Naive B cell (primary cell): ENCODE measurements at places on chromosomes 7 and 10. TPM values are rescaled to one million over a fixed set of nuclear protein-coding genes. Genes with fewer than 3 reads are reported as not detected.

GRCh38 chr7:67821116-67821515, 824.5 kb downstream of the TYW1 start:
- H3K36me3 ChIP-seq: no peaks in the 10 kb centered on the region
- no peaks in the 10 kb centered on the region for H3K4me1 ChIP-seq
- no peak overlapping the region for H3K4me3 ChIP-seq
- H3K27ac ChIP-seq: no peak overlapping the region

DNA sequence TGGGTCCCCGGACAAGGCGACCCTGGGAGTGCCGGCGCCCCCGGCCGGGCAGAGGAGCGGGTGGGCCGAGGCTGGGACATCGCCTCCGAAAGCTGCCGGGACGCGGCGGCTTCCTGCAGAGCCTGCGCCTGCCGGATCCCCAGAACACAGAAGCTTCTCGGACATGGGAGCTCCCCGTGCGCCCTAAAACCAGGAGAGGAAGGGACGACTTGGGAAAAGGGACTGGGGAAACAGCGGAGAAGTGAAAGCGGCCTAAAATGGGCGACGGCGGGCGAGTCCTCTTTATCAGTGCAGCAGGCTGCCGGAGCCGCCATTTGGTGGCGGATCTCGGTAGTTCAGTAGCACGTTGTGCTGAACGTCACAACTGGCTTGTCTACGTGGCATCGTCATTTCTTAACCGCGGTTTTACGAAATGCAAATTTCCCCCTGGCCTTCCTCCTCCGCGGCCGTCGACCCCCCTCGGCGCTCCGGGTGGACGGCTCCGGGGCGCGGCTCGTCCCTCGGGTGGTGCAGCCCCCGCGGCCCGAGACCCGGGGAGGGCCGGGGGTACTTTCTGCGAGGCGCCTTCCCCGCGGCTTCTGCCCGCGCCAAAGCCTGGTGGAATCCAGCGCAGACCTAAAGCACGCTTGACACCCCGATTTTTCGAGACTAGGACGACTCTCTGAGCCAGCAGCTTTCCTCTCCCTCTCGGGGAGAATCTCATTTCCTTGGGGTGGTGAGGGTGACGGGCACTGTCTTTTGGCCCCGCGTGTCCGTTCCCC, 9.9 kb upstream of the SPAG6 start:
- peak; percentile 81 for DNase-seq
- peak overlapping the region; percentile 97 for H3K27ac ChIP-seq
- peaks cover 32% of the 10 kb centered on the region for H3K27me3 ChIP-seq
- peak overlapping the region; percentile 94 for H3K4me3 ChIP-seq

NHLRC2 gene
- polyA plus RNA-seq: 17.5 TPM

DNA sequence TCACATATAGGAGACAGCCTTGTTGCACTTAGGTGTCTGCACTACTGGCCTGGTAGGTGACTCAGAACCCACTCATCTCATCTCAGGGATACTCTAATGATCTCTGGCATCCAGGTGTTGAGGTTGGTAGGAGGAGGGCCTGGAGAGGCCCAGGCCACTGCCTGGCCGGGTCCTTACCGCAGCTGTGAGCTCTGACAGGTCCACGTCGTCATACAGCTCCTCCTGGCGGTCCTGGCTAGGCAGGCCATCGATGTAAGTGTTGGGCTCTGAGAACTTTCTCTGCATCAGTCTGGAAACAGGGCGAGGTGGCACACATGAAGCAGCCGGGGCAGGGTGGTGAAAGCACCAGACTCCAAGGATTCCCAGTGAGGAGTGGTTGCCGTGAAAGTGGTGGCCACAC, 62.1 kb downstream of the VWA2 start:
- no peaks in the 10 kb centered on the region for H3K27me3 ChIP-seq
- H3K36me3 ChIP-seq: peaks cover 30% of the 10 kb centered on the region
- no peak for DNase-seq
- H3K27ac ChIP-seq: no peak overlapping the region
- no peak overlapping the region for H3K4me3 ChIP-seq

DNA sequence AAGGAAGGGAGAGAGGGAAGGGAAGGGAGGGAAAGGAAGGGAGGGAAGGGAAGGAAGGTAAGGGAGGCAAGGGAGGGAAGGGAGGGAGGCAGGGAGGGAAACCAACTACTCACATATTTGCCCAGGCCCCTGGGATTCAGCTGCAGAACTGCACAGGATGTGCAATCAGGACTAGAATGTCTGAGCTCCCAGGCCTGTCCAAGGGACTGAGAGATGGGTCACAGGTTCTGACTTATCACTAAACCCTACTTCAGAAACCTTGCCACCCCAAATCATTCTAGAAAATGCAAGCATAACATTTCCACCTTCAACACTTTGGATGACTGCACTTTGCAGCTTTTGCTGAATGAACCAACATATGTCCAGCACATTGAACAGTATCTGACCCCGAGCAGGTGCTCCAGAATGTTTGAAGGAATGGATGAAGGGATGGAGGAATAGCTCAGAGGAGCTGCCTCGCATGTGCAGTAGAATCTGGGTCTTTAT, 245.3 kb downstream of the KCNMA1 start:
- no peak overlapping the region for H3K27ac ChIP-seq
- no peaks in the 10 kb centered on the region for H3K4me1 ChIP-seq
- H3K27me3 ChIP-seq: peaks cover 13% of the 10 kb centered on the region
- DNase-seq: no peak
- H3K36me3 ChIP-seq: no peaks in the 10 kb centered on the region
- no peak overlapping the region for H3K4me3 ChIP-seq

VENTX gene
- polyA plus RNA-seq: not detected

PAPSS2 gene
- polyA plus RNA-seq: not detected

KLLN gene
- polyA plus RNA-seq: 0.09 TPM
